GM19239 (cell line): ENCODE measurements at places on chromosomes 6 and 20.

- DNase-seq: no peak
These were observed 105.7 kb downstream of the ASXL1 start for GRCh38 chr20:32463642-32464400.

DNA sequence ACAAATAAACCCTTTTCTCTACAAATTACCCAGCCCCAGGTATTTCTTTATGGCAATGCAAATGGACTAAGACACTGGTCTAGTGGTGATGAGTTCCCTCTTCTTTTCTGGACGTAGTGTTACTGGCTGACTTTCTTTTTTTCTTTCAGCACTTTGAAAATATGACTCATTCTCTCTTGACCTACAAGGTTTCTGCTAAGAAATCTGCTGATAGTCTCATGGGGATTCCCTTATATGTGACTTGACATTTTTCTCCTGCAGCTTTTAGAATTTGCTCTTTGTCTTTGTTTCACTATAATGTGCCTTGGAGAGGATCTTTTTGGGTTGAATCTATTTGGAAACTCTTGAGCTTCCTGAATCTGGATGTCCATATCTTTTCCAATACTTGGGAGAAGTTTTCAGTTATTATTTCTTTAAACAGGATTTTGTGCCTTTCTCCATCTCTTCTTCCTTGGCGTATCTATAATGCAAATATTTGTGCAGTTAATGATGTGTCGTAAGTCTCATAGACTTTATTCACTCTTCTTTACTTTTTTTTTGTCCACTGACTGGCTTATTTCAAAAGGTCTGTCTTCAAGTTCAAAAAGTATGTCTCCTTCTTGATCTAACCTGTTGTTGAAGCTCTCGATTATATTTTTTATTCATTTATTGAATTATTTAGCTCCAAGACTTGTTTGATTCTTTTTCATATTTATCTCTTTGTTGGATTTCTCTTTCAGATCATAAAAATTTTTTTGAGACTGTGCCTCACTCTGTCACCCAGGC, 42.2 kb upstream of the TPD52L1 start:
- no peak for DNase-seq

DNA sequence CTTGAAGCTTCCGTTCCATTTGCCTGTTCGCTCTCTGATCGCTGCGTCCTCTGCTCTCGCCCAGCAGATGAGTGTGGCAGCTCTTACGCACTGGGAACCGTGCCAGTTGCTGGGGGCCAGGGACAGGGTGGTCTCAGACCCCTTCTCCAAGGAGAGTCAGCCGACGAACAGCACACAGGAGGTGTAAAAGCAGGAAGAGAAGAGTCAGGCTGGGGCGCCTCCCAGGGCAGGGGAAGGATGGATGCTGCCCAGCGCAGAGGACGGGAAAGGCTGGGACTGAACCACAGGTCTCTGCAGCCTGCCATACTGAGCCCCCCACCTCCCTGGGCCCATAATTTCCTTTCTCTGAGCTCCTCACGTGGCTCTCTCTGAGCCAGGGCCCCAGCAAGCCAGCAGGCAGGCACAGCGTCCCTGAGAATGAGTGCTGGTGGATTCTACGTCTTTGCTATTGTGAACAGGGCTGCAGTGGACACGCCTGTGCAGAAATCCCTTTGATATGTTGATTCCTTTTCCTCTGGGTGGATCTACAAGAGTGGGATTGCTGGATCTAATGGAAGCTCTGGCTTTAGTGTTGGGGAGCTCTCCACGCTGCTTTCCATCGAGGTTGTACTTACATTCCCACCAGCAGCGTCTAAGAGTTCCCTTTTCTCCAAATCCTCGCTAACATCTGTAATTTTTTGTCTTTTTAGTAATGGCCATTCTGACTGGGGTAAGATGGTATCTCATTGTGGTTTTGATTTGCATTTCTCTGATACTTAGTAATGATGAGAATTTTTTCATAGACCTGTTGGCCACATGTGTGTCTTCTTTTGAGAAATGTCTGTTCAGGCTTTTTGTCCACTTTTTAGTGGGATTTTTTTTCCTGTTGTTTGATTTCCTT, 104.1 kb downstream of the PSMB1 start:
- DNase-seq: no peak

GRCh38 chr6:38460186-38460585, 179.5 kb downstream of the BTBD9 start:
- no peak for DNase-seq

- no peak for DNase-seq
These were observed 268.0 kb downstream of the HACE1 start for GRCh38 chr6:104591573-104592334.

DNA sequence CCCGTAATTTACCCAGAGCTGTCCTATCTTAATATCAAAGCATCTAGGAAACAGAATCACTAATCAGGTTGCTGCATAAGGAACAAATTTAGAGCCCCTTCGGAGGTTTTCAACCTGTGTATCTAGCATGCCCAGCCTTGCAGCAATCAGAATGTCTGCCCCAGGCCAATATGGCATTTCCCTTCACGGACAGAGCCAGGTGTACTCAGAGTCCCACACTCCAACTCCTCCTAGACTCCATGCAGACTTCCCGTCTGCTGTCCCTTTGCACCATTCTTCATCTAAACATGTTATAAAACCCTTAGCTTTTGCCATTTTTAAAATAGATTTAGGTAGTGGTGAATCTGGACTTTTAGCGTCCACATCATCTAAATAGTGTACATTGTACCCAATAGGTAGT, 61.0 kb downstream of the ZHX3 start:
- DNase-seq: no peak

GRCh38 chr6:160029525-160029924, 60.6 kb downstream of the IGF2R start:
- no peak for DNase-seq

DNA sequence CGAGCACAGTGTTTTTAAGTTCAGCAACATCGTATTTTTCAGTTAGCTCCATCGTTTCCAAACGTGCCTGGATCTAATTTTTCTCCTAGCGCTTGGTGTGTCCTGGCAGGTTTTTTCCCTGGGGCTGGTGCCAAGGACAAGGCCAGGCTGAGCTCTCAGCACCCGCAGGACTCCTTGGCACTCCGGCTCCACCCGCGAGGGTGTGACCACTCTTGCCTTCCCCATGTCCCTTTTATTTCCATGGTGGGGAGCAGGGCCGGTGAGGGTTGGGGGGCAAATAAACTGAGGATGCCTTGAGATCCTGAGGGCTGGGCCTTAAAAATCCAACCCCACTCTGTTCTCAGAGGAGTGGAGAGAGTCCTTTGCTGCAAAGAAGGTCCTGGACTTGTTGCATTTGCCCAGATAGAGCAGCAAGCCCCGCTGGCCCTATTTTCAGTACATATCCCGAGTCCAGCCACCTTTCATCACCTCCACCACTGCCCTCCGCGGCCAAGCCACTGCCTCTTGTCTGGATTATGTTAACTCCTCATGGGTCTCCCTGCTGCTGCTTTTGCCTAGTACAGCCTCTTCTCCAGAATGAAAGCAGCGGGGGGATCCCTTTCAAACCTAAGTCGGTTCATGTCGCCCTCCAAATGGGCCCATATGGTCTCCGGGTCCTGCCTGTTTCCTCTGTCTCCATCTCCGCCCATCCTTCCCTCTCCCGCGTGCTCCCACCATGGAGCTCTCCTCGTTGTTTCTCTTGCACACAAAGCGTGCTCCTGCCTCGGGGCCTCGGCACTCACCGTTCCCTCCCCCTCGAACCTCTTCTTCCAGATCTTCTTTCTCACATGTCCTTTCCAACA, 4.5 kb upstream of the RAB44 start:
- no peak for DNase-seq

DNA sequence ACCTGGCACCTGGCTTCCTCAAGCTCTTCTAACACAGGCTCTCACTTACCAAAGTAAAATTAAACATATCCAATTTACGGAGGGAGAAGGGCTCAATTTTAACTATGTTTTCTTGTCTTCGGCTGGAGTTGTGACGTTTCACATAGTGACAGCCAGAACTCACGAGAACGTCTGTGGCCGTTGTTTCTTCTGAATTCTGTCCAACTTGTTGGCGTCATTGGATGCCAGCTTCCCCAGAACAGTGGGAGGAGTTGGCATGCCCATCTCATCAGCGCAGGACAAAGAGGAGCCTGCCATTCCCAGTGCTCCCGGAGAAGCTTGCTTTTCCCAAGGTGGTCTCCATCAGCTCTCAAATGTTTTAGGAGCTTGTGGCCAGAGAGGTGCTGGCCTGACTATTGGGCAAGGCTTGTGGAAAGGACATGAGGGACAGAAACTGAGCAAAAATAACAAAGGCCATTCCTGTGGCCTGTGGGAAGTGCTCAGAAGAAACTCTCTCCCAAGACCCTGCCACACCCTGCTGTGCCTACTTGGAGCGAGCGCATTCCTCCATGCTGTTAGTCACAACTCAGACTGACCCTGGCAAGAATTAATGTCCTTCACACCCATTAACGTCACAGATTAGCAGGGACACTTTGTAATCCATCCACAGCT, 265.4 kb upstream of the CDH4 start:
- no peak for DNase-seq
